ENCODE measurements at places on chromosomes 6 and 20.

DNA sequence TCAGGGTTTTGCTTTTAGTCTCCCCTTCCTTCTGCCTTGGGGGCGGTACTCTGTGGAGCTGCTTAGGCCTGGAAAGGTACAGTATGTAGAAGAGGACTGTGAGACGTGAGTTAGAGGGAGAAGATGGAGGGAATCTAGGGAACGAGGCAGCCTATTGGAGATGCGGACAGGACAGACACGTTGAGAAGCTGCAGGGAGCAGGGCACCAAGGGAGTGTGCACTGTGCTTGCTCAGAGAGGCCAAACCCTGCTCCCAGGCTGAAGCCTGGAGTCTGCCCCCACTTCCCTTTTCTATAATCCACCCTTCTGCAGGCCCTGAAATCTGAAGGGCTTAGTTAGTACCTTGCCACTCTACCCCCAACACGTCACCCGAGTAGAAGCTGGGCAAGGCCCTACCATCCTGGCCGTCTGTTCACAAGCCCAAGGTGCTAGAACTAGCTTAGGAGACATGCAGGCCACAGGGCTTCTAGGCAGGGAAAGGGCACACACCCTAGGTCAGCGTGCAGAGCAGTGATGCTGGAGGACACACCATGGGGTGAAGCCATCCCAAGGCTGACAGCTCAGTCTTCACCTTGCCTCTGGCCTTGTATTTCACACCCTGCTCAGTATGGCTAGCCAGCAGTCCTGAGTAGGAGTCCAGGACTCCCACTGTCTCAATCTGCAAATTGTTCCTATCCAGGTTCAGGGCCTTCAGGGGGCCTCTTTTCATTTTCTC is 6.9 kb downstream of the TP53INP2 start:
- DNase-seq, result no peak

DNA sequence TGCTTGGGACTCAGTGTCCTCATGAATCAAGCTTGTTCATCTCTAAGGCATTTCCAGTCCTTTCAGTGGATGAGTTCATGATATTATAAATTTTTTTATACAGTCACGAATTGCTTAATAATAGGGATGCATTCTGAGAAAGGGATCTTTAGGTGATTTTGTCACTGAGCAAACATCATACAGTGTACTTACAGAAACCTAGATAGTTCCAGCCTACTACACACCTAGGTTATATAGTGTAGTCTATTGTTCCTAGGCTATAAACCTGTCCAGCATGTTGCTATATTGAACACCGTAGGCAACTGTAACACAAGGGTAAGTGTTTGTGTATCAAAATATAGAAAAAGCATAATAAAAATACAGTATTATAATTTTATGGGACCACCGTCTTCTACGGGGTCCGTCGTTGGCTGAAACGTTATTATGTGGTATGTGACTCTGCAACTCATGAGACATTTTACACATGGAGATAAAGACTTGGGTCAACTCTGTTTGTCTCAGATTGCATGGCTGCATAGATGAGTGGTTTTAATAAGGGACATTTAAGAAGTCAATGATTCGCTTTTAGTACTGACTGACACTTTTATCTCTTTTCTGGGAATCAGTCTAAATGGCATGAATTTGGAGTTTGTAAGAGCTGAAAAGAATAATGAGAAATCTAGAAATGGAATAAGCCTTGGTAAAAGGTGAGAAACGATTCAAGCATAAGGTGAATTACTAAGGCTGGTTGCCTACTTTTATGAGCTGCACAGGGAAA is 33.2 kb downstream of the CLIC5 start:
- DNase-seq, result no peak

DNA sequence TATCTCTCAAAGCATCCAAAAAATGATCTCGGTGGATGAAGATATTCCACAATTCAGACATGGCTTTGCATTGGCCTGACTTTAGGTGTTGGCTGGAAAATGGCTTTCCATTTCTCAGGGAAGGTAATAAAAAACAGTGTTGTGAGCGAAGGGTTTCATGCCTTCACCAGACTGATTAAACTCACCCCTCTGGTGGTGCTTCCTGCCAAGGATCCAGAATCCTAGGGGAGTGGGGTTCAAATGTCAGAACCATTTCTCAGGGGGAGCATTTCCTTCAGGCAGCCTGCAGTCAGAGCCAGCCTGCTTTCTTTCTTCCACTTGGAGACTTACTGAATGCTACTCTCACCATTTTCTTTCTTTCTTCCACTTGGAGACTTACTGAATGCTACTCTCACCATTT is 45.7 kb upstream of the SMIM28 start:
- DNase-seq, result no peak

GRCh38 chr6:100283285-100283684 is 181.4 kb downstream of the SIM1 start:
- DNase-seq, result no peak

GRCh38 chr6:168156742-168157265 is 77.8 kb upstream of the FRMD1 start:
- no peak for DNase-seq

DNA sequence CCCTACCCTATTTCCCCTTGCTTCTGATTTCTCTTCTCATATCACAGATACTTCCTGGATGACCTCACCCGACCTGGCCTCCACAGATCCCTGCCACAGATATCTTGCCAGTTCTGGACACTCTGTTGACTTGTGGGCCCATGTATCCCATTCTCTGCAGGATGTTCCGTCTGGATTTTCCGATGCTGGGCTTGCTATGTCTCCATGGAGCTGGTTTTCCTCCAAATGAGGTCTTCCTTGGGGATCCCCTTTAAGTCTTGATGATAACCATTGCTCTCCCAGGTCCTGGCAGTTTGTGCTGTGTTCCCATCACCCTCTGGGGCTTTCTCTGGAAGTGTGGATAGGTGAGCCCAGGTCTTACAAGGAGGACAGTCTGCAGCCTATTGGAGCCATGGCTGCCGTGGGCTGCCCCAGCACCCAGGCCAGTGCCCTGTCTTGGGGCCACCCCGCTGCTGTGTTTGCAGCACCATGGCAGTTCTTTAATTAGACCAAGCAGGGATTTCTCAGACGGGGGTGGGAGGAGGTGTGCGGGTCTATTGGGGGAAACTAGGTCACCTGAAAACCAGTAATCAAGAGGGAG is 23.9 kb downstream of the PPP1R16B start:
- DNase-seq, result no peak

GRCh38 chr6:12974551-12974950 is 258.0 kb downstream of the PHACTR1 start:
- DNase-seq, result no peak

GRCh38 chr6:138586638-138587037 is 87.3 kb upstream of the NHSL1 start:
- DNase-seq, result no peak

GRCh38 chr6:36624461-36625157 is 30.4 kb downstream of the SRSF3 start:
- no peak for DNase-seq

DNA sequence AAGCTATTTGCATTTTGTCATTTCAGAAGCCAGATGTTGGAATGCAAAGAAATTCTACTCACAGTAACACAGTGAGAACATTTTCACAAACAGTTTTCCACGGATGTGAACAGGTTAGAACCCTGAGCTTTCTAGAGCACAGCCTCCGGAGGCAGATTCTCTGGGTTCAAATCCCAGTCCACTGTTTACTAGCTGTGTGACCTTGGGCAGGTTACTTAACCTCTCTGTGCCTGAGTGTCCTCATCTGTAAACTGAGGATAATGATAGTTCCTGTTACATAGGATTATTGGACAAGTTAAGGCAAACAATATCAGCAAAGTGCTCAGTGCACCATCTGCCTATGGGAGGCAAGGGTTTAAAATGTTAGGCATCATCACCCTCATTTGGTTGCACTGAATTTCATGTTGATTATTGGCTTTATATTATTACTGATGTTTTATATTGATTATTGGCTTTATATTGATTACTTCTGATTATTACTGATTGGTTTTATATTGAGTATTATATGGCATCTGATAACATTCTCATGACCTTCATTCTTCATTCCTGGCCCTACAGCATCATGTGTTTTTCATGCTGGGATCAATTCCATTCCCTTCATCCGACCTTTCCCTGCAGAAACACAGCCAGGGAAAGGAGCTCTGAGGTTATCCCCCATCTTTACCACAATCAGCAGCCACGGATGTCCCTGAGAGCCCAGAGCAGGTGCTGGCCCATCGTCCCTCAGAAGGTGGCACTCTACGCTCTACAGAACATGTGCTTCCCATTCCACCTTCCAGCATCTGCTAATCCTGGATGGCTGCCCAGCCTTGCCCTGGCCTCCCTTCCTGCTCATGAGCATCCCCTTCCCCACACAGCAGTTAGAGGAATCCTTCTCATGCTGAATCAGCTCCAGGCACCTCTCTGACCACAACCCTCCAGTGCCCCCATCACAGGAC is 283.1 kb downstream of the PREX1 start:
- DNase-seq, result no peak

- DNase-seq, result no peak
Observed at GRCh38 chr6:140155451-140156126, 781.1 kb upstream of the CITED2 start.

GRCh38 chr20:52974179-52974594 is 2.0 kb downstream of the TSHZ2 start:
- DNase-seq, result no peak

GRCh38 chr6:164087870-164088269 is 673.4 kb downstream of the QKI start:
- no peak for DNase-seq

DNA sequence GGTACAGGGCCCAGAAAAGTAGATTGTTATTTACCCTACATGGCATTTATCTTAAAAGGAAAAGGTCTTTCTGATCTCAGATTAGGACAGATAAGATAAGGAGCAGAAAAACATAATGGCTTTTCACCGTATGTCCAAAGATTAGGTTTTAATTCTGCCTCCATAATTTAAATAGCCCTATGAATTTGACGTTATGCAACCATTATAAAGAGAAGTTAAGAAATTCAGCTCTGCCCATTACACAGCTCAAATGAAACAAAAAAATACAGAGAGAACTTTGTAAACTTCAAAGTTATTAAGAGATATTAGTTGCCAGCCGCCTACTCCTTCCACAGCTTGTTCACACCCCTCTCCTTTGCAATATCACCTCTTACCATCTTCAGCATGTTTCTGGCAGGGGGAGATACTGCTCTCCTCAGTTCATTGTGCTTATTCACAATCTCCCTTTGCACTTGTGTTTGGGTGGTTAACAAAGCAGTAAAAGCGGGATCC is 8.1 kb downstream of the CRISP3 start:
- DNase-seq, result no peak

DNA sequence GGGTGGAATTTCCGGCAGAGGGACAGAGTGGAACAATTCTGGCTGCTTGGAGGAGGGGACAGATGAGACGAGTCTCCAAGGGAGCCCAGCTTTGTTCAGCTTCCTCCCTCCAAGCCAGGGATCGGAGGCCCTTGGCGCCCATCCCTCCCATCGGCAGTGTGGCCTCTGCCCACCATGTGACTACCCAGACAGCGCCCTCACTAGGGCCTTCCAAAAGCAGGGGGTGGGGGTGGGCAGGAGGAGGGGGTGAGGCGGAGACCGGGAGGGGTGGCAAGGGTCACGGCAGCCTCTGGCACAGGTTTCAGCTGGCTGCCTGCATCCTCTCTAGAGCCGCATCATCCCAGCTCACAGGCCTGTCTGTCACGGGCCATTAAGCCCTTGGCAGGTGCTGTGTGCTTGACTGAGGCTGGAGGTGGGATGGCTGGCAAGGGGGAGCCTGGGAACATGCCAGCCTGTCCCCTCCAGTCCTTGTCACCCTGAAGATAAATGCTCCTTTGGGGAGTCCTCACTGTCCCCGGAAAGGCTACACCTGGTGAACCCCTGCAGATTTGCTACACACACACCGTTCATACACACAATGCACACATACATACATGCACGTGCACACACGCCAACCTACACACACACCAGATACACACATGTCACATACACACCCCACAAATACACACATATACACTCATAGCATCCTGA is 6.2 kb upstream of the FGD2 start:
- DNase-seq, result no peak

DNA sequence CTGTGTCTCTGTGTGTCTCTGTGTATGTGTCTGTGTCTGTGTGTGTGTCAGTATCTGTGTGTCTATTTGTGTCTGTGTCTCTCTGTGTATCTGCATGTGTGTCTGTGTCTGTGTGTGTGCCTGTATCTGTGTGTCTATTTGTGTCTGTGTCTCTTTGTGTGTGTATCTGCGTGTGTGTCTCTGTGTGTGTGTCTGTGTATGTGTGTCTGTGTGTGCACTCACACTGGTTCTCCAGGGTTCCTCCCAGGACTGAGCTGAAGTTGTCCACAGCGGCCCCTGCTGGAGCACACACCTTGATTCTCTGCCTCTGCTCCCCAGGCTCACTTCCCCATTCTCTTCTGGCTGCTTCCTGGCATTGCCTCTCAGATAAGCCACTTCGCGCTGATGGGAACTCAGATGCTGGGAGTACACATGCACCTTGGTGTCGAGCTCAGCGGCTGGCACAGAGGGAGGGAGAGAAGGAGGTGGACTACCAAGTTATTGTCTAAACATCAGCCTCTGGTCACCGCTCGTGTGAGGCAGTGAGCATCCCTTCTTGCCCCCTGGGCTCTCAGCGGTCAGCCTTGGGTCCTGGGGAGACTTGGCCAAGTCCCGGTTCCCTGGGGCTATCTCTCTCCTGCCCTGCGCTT is 104.9 kb upstream of the NXT1 start:
- DNase-seq, result no peak

- peak; percentile 8 for DNase-seq
Observed at GRCh38 chr20:29689411-29690225, 1567.8 kb upstream of the DEFB115 start.

DNA sequence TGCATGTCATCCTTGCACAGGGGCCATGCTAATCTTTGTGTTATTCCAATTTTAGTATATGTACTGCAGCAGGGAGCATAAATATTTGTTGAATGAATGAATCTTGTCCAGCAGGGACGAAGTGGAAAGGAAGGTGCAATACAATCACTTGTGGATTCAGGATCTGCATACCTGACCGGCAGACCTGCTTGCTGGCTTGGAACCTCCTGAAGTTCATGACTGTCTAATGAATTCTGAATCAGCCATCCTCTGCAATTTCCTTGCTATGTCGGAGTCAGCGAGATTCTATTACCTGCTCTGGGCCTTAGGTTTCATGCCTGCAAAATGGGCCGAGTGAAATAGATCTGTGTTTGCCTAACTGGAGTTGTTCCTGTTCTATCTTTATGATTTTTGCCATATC is 17.4 kb upstream of the NCOA3 start:
- DNase-seq, result no peak

DNA sequence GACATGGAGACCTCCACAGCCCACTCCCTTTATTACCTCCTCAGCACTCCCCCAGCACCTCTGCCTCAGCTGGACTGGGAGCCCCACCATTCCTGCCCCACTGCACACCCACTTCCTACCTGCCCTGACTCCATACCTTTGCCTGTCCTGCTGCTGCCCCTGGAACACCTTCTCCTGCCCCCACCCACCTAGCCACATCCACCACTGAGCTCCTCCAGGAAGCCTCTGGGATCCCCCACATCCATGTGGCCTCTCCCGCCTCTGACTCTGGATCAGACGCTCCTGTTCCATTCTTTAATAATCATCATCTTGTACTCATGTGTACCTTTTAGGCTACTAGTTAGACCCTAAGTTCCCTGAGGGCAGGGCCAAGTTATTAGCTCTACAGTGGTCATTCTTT is 2.2 kb upstream of the SDCBP2 start:
- no peak for DNase-seq

GRCh38 chr6:44128020-44128917 is 915 bp downstream of the TMEM63B start:
- DNase-seq, result no peak

Measured in stimulated activated CD4-positive, alpha-beta T cell treated with anti-CD3 and anti-CD28 coated beads, TNF-alpha, amount 100 ng/mL, for 4 hours (primary cell).